ENCODE measurements at places on chromosomes 2 and 18. TPM values are rescaled to one million over a fixed set of nuclear protein-coding genes. Genes with fewer than 3 reads are reported as not detected.

The MDH1B gene
- total RNA-seq: 1.7 TPM

- DNase-seq: no peak
Observed at GRCh38 chr2:21231985-21232384, 108.2 kb downstream of the TDRD15 start.

DNA sequence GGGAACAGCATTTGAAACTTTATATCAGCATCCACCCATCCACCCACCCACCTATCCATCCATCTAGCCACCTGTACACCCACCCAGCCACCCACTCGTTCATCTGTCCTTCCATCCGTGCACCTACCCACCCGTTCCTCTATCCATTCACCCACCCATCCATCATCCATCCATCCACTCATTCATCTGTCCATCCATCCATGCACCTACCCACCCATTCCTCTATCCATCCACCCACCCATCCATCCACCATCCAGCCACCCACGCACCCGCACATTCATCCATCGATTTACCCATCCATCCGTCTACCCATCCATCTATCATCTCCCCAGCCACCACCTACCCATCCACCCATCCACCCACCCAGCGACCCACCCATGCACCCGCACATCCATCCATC is 24.8 kb downstream of the LDLRAD4 start:
- DNase-seq: no peak

The NAB1 gene
- 48.7 TPM for total RNA-seq

DNA sequence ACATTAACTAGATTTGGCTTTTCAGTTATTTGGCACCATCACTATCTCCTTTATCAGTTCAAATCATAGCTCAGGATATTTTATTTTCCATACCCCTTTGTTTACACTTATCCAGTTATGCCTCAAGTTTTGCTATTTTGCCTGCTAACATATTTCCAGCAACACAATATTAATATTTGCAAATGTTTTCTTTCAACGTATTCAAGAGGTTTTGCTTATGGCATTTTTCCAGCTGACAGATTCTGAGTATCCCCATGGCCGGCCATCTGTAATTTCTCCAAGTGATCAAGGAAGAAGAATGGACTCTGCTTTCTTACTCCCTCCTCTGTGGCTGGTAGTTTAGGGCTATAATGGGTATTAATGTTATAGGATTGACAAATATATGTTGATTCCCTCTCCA is 49.4 kb downstream of the RND3 start:
- no peak for DNase-seq

- peak; percentile 59 for DNase-seq
Observed at GRCh38 chr2:160365716-160366367, 127.8 kb downstream of the RBMS1 start.

The MAPRE3 gene
- total RNA-seq: 34.0 TPM

DNA sequence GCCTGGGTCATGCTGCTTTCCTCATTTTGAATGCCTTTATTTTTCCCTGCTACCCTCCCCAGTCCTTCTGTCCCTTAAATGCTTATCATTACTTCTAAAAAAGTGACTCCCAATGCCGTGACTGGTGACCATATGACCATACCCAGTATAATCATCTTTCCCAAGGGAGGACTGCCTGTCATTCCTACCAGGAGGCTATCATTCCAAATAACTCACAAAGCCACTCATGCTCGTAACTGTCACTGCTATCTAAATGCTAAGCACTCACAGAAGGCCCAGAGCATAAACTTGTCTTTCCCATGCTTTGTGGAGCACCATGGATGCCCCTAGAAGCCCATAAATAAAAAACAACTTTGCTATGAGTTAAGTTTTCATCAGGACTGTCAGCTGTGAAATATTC is 38.7 kb upstream of the CREB1 start:
- no peak for DNase-seq

DNA sequence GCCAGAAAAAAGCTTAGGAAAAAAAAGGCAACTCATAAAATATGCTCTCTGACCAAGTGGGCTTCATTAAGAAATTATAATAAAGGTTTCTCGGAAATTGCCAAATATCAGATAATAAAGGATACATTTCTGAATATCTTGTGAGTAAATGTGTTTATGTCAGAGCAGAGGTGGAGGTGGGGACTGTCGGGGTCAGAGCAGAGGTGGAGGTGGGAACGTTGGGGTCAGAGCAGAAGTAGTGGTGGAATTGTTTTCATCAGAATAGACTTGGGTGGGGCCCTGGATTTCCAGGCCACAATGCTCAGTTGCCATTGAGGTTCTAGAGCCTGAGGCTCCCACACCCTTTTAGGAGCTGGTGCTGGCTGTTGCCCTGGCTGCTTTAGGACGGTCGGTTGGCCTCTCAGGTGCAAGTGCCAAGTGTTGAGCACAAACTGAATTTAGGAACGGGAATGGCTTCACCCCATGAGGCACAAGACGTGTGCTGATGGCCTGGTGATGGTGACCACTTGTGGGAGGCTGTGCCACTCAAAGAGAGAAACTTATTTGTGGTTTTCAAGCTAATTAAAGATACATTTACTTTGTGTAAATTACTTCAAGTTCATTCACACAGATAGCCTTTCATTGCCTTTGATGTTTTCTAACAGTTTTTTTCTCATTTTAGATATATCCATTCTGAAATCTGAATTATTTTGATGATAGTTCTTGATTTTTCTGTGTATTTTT is 131.5 kb downstream of the ATP9B start:
- no peak for DNase-seq

The CLEC4F gene
- 0.11 TPM for total RNA-seq

GRCh38 chr2:32715391-32715841 is 87.6 kb downstream of the TTC27 start:
- no peak for DNase-seq

The MAL gene
- 2.2 TPM for total RNA-seq

DNA sequence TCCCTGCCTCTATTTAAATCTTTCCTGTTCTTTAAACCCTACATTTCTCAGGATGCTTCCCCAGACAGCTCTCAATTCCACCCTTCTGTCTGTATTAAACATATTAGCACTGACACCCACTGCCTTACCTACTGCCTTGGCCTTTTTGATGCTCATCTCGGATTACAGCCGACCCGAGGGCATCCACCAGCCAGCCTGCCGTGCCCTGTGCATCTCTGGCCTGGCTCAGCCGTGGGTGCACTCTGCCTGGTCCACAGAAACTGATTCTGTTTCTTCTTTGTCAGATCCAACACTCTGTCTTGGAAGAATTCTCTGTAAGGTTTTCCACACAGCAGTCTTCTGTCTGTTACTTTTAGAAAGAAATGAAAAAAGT is 27.2 kb downstream of the TANC1 start:
- DNase-seq: no peak

DNA sequence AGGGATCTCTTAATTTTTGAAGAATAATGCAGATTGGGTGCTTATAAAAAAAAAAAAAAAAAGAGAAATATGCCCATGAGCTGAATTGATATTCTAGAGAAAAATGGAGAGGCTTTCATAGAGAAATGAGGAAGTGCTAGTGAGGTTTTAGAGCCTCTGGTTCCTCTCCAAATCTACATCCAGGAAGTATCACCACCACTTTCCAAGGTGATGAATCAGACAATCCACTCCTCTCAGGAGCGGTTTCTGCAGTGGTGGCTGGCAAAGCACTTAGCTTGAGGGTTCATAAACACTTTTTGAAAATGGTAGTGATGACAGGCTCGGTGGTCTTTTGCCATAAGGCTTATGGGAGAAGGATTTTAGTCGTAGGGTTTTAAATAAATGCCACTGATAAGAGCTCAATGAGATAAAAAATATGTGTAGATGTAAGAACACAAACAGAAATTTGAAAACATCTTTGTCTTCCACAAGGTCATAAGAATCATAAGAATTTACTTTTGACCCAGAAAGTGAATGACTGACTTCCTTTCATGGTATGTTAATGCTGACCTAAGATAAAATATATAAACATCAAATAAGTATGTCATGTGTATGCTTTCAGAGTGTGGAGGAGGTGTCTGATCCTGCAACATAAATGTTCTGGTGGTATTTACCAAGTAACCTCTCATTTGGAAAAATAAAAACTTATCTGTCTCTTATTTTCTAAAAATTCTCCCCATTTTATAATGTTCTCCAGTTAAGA is 42.1 kb upstream of the DSG1 start:
- DNase-seq: no peak

The ATAD2B gene
- total RNA-seq: 26.5 TPM

DNA sequence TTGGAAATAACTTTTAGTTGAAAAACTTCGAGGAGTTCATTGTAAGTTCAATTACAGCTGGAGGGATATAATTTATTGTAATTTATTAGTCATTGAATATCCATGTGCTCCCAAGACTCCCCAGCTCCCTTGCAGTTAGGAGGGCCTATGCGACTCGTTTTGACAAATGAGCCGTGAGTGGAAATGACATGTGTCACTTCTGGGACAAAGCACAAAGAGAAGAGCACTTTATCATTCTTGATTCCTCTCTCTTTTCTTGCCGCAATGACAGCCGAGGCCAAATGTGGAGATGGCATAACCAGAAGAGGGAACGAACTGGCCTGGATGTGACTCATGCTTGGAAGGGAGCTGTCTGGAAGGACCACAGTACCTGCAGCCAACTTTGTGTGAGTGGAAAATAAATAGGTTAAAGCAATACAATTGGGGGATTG is 44.2 kb upstream of the ITSN2 start:
- DNase-seq: no peak

The STK25 gene
- total RNA-seq: 128 TPM
